ENCODE measurements at places on chromosomes 7 and 10.

DNA sequence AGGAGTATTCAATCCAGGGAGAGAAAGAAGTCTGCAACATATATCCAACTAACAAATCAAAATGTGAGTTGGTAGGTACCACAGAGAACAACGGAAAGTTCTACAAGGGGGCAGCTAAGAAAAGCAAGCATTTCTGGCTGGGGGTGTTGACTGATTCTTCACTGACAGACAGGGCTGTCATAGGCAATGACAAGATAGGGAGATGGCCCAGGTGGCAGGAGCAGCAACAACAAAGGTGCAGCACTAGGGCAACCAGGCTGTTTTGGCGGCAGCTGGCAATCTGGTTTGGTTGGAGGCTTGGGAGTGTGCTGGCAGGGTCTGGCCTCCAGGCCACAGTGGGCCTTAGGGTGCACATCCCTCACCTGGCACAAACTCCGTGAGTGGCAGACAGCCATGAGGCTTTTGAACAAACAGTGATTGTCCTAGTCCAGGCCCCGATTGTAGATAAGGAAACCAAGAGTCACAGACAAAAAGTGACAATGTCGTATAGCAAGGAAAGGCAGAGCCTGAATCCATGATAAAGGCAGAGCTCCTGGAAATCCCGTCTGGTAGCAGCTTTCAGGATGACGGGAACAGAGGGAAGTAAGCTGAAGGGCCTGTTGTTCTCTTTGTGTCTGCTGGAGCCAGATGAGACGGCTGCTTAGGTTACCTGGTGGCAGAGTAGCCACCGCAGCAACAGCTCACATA is 28.4 kb downstream of the DPCD start:
- DNase-seq, result no peak

GRCh38 chr7:83305027-83305426 is 142.3 kb upstream of the PCLO start:
- DNase-seq, result no peak

GRCh38 chr10:80453842-80454512 is at the start of gene TSPAN14:
TSPAN14 (plus strand) TSS chr10:80454310; CDS start chr10:80489234, 34,924 bp downstream.
- no peak for DNase-seq

- no peak for DNase-seq
Observed at GRCh38 chr7:1041551-1042491, 2.5 kb upstream of the GPR146 start.

DNA sequence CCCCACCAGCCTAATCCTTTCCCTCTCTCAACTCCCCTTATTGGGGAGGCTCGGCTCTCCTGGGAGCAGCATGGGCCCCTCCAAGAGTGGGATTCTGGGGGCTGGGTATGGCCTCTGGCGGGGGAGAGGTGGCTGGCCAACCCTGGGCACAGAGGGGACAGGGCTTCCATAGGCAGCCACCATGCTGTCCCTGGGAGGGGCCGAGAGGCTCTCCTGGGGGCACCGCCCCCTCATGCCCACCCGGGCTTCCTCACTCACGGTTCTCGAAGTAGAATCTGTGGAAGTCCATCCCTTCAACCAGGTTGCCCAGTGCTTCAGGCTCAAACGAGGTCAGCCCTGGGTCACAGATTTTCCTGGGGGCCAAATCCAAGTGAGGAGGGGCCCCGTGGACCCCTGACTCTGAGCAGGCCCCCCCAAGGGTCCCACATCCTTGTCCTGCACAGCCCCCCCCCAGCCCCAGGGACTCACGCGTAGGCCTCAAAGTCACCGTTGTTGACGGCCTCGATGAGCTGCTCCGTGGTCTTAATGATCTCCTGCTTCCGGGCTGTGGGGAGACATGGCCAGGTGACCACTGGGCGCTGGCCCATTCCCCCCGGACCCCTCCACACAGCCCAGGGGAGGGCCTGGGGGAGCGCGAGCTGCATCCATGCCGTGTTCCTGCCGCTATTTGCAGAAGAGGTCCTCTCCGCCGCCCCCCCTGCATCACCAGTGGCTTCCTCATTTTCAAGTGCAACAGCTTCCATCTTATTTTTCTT is 19.8 kb downstream of the YKT6 start:
- no peak for DNase-seq

- no peak for DNase-seq
Observed at GRCh38 chr7:2028733-2029132, 204.0 kb downstream of the MAD1L1 start.

DNA sequence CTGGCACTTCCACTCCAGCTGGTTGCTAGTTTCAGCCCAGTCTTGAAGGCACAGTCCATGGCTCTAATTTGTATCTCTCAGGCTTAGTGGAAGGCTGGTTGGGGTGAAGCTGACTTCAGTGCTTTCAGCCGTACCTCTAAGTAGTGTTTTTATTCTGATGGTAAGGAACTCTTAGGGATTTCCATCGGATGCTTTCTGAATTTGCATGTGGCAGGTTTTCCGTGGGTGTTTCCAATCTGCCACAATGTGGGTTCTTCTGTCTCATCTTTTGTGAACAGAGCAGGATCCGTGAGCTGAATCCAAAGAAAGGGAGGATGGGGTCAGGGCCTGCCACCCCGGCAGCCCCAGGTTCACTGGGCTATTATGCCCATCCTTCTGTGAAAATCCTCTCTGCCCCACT is 607.9 kb upstream of the MKI67 start:
- DNase-seq, result no peak

- no peak for DNase-seq
Observed at GRCh38 chr10:118816471-118817168, 61.9 kb upstream of the CACUL1 start.

GRCh38 chr10:102645388-102645740 is 1.1 kb downstream of the TRIM8 start:
- no peak for DNase-seq

DNA sequence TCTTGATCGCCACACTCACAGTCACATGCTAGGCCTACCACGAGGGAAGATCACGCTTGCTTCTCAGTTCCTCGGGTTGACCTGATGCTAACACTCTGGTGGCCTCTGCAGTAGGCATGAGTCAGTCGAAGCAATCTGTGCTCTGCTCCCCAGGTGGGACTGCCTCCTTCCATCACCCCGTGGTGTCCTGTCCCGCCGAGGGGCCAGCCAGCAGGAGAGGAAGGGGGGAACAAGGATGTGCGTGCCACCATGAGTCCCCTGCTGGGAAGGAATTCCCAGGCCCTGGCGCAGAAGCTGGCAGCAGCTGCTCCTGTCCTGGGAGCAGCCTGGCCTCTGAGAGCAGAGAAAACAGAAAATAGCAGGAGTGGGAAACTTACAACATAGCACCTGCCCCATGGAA is 695.0 kb upstream of the NRP1 start:
- no peak for DNase-seq

GRCh38 chr7:75843613-75844116 is 30.1 kb upstream of the CCL24 start:
- no peak for DNase-seq

- no peak for DNase-seq
Observed at GRCh38 chr7:18974803-18975202, 142.6 kb downstream of the TWIST1 start.

DNA sequence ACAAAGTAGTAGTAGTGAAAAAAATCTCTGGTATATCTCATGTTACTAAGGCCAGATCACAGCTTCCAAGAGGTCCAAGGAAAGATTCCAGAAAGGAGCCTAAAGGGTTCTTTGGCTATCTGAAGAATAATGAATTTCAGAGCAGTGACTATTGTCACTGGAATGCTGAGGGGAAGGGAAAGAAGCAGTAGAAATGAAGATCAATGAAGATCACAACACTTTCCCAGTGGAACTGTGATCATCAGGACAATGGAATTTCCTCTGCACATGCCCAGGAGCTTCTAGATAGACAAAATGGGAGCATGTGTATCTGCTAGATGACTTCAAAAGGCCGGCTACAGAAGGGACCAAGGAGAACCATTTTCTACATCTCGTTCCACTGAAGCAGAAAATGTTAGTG is 219.5 kb upstream of the PHYHIPL start:
- DNase-seq, result no peak

Measured in NCI-H1436 treated with DMSO at 0.1 percent for 48 hours (cell line).